ENCODE measurements at places on chromosomes 13 and 19. TPM values are rescaled to one million over a fixed set of nuclear protein-coding genes. Genes with fewer than 3 reads are reported as not detected.
A peak's percentile ranks its signal among the peaks of the same experiment; 100 is the strongest.

Gene ZNF99
- total RNA-seq: not detected

Gene C5AR1
- total RNA-seq: 0.68 TPM

Gene ONECUT3
- not detected for total RNA-seq

Gene TMC4
- total RNA-seq: 0.79 TPM

Gene CRB3
- total RNA-seq: 1.8 TPM

GRCh38 chr13:49540552-49540951 lies 44.8 kb downstream of the PHF11 start:
- peak; percentile 6 for DNase-seq

DNA sequence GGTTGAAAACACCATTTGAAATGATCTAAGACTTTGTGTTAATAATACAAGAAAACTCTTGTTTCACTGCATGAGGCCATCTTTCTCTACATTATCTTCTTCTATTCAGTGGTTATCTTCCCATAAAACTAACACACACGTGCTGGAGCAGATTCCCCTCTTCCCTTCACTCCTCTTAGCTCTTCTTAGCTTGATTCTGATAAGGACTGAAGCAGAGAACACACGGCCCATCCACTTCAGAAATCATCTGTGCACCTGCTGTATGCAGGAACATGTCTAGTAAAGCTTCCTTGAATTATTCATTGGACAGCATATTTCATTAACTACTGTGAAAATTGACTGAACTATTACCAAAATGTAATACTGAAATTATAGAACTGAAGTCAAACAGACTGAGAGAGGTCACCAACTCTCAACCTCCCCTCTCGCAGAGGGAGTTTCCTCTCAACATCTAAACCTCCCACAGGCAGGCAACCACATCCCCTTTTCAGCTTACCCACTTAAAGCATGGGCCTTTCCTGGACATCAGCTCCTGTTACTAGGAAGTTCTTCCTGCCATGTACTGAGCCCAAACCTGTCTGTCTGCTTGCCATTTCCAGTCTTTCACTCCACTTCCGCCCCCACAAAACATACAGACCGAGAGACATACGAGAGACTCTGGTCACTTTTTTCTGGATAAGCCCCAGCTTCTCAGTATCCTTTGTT lies 113.9 kb downstream of the CRYL1 start:
- no peak for DNase-seq

GRCh38 chr13:98785405-98785804 lies 32.9 kb upstream of the SLC15A1 start:
- no peak for DNase-seq

DNA sequence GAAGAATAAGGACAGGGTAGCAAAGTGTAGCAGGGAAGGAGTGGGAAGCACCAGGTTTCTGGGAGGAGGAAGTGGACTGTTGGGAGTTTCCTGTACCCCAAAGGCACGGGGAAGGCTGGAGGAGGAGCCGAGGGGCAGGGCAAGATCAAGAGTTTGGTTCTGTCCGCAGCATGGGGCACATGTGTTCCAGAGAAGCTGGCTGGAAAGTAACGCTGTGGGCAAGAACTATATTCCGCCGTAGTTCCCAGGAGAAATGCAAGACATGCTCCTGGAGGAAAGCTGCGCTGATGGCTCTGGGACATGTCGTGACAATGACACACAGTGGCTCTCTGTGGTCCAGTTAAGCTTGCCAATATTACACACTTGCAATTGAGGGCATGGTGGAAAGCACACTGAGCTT lies 51.7 kb upstream of the KPNA3 start:
- DNase-seq: no peak

- DNase-seq: no peak
These were observed 11.7 kb downstream of the ZNF66 start for GRCh38 chr19:20787786-20788185.

Data from activated T-cell treated with anti-CD3 and anti-CD28 coated beads, Interleukin-2, amount 50 U/mL, for 4 hours (primary cell).